ENCODE measurements at places on chromosomes 11 and 22.

- peak; percentile 22 for DNase-seq
These were observed 31.8 kb upstream of the SLC35C1 start for GRCh38 chr11:45772986-45773785.

DNA sequence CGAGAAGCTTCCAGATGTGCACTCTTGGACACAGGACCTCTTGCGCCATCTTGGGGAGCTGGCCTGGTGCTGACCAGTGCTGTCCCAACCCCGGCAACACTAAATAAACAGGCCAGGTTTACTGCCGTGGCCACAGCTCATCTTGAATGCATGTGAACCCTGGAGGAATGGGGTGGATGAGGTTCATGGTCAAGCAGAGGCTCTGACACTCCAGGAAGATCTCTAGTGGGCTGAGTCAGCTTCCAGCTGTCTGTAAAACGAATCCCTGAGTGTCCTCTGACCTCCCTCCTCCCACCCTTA, 51.8 kb downstream of the ALX4 start:
- DNase-seq, result no peak

DNA sequence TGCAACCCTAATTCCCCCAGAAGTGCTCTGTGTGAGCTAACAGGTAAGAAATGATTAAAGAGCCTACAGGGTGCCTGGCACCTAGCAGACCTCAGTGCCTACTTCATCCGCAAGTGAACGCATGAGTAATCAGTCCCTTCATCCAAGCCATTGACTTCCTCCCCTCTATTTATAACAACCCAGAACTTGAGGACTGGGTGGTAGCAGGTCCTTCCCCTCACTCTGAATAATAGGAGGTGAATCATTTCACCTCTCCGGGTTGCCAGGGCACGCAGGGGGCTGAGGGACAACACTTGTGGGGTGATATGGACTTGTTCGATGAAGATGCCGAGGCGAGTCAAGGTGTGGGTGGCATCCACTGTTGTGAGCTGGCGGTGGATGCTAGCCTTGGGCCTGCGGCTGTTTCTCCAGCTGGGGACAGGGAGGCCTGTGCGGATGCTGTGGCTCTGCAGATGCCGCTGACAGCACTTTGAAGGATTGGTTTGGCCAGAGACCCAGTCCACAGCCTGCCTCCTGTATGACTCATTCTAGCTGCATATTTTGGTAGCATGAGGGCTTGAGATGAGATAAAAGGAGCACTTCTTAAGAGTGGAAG, 11.7 kb upstream of the SORL1-AS1 start:
- DNase-seq, result no peak

GRCh38 chr11:43579171-43579918, 101.2 kb upstream of the HSD17B12 start:
- DNase-seq, result no peak

- DNase-seq, result no peak
These were observed 70.8 kb downstream of the BLID start for GRCh38 chr11:122045181-122045586.
